Articular chondrocyte of knee joint (primary cell): ENCODE measurements at places on chromosomes 7 and 10. TPM values are rescaled to one million over a fixed set of nuclear protein-coding genes. Genes with fewer than 3 reads are reported as not detected.

NRCAM gene
- 0.13 and 0.65 TPM in 2 replicates for total RNA-seq

GLCCI1 gene
- 17.3 and 25.2 TPM in 2 replicates for total RNA-seq

KIF11 gene
- total RNA-seq, result 18.4 and 26.5 TPM in 2 replicates

VSTM4 gene
- total RNA-seq, result 17.8 and 20.1 TPM in 2 replicates

TRIL gene
- total RNA-seq, result 0.13 and 0.22 TPM in 2 replicates

CTAGE4 gene
- 1.0 and 2.7 TPM in 2 replicates for total RNA-seq

AZGP1 gene
- not detected in 2 replicates for total RNA-seq

FEZF1 gene
- total RNA-seq, result not detected in 2 replicates
